SK-N-SH (cell line): ENCODE measurements at places on chromosomes 16 and 17. TPM values are rescaled to one million over a fixed set of nuclear protein-coding genes. Genes with fewer than 3 reads are reported as not detected.

UNK gene
- polyA plus RNA-seq, result 19.9 and 24.8 TPM in 2 replicates

TACO1 gene
- polyA plus RNA-seq, result 32.7 and 37.9 TPM in 2 replicates

GPS1 gene
- polyA plus RNA-seq, result 264 and 272 TPM in 2 replicates

DNA sequence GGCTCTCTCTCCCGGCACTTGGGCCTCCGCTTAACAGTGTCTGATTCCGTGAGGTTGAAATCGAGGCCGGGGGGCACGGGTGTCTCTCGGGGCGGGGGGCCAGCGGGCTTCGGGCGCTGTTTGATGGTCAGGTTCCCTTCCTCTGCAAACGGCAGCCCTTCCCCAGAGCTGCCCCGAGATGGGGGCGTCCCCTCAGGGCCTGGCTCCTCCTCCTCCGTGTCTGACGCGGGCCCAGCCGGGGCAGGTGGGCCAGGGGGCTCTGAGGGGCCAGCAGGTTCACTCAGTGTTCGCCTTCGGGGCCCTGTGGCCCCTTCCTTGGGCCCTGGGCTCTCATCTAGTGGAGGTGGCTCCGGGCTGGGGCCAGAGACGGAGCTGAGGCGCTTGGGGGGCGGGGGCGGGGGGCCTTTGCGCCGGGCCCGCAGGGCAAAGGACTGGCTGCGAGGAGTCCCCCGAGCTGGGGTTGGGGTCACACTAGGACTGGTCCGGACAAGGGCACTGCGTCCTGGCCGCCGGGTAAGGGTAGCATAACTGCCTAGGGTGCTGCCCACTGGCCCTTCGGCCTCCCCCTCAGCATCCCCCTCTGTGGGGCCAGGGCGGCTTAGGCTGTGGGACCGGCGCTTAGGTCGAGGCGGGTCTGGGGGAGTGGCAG lies 13.1 kb downstream of the CASKIN2 start:
- H3K4me3 ChIP-seq, result no peak overlapping the region
- H3K4me1 ChIP-seq, result no peaks in the 10 kb centered on the region
- peaks cover 69% of the 10 kb centered on the region; the same call in 1 of the 2 replicates for H3K36me3 ChIP-seq
- no peak overlapping the region for H3K27ac ChIP-seq

- no peaks in the 10 kb centered on the region for H3K27me3 ChIP-seq
- H3K4me1 ChIP-seq, result peaks cover 25% of the 10 kb centered on the region; the same call in 1 of the 2 replicates
- peak overlapping the region; percentile 77 for H3K27ac ChIP-seq
These were observed 241.8 kb upstream of the CIBAR2 start for GRCh38 chr16:85353839-85354685.

- peaks cover 66% of the 10 kb centered on the region for H3K27me3 ChIP-seq
- H3K4me1 ChIP-seq, result no peaks in the 10 kb centered on the region
- no peak for DNase-seq
These were observed 16.9 kb downstream of the ITGAX start for GRCh38 chr16:31371619-31372484.

DNA sequence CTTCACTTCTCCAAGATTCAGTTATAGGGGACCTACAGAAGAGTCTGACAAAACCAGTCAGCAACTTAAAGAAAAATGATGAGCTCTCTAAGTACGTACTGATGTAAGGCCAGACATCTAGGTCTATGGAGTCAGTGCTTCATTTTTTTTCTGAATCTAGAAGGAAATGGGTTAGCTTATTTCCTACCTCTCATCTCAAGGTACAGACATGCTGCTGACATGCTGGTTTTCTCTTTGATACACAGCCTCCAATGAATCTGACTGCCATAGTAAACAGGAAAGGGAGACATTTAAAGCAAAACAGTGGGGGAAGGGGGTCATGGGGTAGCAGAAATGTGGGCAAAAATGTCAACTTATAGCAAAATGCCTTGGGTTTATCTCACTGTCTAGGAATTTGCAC lies 16.4 kb downstream of the CDR2 start:
- H3K4me3 ChIP-seq, result no peak overlapping the region
- H3K27ac ChIP-seq, result peak overlapping the region; percentile 81
- no peak for DNase-seq

- no peaks in the 10 kb centered on the region for H3K27me3 ChIP-seq
- no peak overlapping the region for H3K27ac ChIP-seq
- no peaks in the 10 kb centered on the region for H3K36me3 ChIP-seq
- H3K4me1 ChIP-seq, result no peaks in the 10 kb centered on the region
- no peak for DNase-seq
- no peak overlapping the region for H3K4me3 ChIP-seq
These were observed 1572.3 kb downstream of the CDH8 start for GRCh38 chr16:60463986-60464385.

GRCh38 chr17:18247613-18248001 lies 10.9 kb downstream of the FLII start:
- H3K27me3 ChIP-seq, result no peaks in the 10 kb centered on the region
- no peak overlapping the region for H3K27ac ChIP-seq
- H3K4me3 ChIP-seq, result no peak overlapping the region

DNA sequence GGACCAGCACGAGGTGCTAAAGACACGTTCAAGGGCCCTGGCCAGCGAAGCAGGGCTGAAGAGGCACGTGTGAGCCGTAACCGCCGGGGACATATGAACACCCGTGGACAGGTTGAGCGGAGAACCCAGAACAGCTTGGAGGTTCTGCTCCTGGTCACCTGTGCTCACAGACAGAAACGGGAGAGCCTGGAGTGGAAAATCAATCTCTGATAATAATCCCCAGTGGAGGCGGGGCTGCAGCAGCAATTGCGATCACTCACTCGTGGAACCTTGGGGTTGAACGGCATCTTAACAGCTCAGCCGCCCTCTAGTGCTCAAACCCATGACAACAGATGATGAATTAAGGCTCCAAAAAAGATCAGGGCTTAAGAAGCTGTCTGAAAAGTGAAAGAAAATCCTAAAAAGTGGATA lies 25.6 kb downstream of the WIPI1 start:
- H3K27me3 ChIP-seq, result no peaks in the 10 kb centered on the region
- H3K27ac ChIP-seq, result no peak overlapping the region
- peaks cover 56% of the 10 kb centered on the region; the same call in 1 of the 2 replicates for H3K36me3 ChIP-seq
- H3K4me3 ChIP-seq, result no peak overlapping the region
- no peaks in the 10 kb centered on the region for H3K4me1 ChIP-seq
- DNase-seq, result peak; percentile 41

DNA sequence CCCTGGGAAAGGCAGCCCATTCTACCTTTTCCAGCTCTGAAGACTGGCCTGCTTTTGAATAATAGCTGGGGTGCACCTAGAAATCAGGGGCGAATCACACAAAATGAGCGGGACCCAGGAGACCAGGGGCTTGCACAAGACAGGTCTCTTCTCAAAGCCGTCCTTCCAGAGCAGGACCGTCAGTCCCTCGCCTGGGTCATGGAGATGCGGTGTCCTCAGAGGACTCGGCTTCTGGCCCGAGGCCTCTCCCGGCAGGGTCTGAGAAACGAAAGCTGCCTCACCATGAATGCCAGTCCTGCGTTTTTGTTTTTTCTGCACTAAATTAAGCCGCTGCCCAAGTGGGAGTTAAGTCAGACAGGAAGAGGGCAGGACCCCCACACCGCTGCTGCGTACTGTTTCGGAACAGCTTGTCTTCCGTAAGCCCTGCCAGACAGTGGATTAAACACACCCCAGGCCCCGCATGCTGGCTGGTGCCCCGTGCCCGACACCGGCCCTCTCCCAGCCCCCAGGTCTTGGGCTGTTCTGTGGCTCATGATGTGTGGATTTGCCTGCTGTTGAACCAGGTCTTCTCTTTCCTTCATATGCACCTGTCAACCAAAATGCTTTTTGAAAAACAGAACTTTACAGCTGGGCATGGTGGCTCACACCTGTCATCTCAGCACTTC lies 142.1 kb upstream of the RPH3AL start:
- H3K4me3 ChIP-seq, result no peak overlapping the region
- H3K27ac ChIP-seq, result no peak overlapping the region
- no peaks in the 10 kb centered on the region for H3K27me3 ChIP-seq
